Adrenal gland (tissue), 19 donors: ENCODE measurements at places on chromosomes 6 and 20.

GRCh38 chr6:151993364-151993763, 185.9 kb downstream of the ESR1 start:
- no peaks in the 10 kb centered on the region for H3K4me1 ChIP-seq
- H3K27me3 ChIP-seq, result no peaks in the 10 kb centered on the region
- DNase-seq, result no peak

GRCh38 chr6:20870493-20870892, 336.2 kb downstream of the CDKAL1 start:
- no peaks in the 10 kb centered on the region for H3K36me3 ChIP-seq
- no peak overlapping the region for H3K4me3 ChIP-seq
- DNase-seq, result no peak
- H3K27ac ChIP-seq, result no peak overlapping the region
- H3K4me1 ChIP-seq, result no peaks in the 10 kb centered on the region
- no peaks in the 10 kb centered on the region for H3K27me3 ChIP-seq

DNA sequence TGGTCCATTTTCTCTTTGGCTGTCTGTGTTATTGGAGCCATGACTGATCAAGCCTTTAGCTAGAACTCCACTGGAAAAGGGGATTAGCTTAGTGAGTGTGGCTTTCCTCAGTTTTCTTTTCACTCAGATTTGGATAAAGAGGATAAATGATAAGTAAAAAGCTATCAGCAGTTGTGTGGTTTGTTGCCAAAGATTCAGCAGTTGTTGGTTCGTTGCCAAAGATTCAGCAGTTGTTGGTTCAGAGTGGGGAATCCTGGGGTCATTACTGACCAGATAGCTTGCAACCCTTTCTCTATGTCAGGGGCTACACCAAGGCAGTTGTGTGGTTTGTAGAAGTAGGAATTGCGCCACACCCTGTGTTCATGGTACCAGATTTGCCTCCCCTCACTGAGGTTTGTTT, 107.7 kb upstream of the SCP2D1 start:
- peaks cover 6% of the 10 kb centered on the region for H3K4me1 ChIP-seq
- peak; percentile 18 for DNase-seq
- no peaks in the 10 kb centered on the region for H3K36me3 ChIP-seq

DNA sequence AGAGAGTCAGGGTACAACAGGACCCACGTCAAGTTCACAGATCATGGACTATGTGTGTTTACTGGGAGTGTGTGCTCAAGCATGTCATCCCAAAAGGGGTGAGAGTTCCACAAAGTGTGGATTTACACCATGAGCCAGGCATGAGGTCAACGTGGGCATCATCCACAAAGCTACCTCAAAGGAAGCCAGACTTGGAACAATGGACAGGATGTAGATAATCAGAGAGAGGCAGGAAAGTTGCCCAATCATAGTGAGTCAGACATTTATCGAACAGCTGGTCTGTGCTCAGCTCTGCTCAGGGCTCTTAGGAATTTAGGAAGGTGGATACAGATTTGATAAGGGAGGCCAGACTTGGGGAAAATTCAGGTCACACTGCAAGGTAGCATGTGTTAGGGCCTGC, 317.2 kb upstream of the CDYL start:
- no peak overlapping the region for H3K27ac ChIP-seq
- no peaks in the 10 kb centered on the region for H3K36me3 ChIP-seq
- H3K4me1 ChIP-seq, result peaks cover 11% of the 10 kb centered on the region
- no peaks in the 10 kb centered on the region for H3K27me3 ChIP-seq

- no peaks in the 10 kb centered on the region for H3K4me1 ChIP-seq
- no peak overlapping the region for H3K27ac ChIP-seq
- H3K4me3 ChIP-seq, result no peak overlapping the region
- H3K27me3 ChIP-seq, result no peaks in the 10 kb centered on the region
Measured at GRCh38 chr6:45677381-45678284, 299.9 kb upstream of the SUPT3H start.

GRCh38 chr6:9186148-9186547, 750.8 kb upstream of the SLC35B3 start:
- no peaks in the 10 kb centered on the region for H3K4me1 ChIP-seq
- no peak for DNase-seq
- H3K27ac ChIP-seq, result no peak overlapping the region
- H3K4me3 ChIP-seq, result no peak overlapping the region
- no peaks in the 10 kb centered on the region for H3K36me3 ChIP-seq
- H3K27me3 ChIP-seq, result no peaks in the 10 kb centered on the region

DNA sequence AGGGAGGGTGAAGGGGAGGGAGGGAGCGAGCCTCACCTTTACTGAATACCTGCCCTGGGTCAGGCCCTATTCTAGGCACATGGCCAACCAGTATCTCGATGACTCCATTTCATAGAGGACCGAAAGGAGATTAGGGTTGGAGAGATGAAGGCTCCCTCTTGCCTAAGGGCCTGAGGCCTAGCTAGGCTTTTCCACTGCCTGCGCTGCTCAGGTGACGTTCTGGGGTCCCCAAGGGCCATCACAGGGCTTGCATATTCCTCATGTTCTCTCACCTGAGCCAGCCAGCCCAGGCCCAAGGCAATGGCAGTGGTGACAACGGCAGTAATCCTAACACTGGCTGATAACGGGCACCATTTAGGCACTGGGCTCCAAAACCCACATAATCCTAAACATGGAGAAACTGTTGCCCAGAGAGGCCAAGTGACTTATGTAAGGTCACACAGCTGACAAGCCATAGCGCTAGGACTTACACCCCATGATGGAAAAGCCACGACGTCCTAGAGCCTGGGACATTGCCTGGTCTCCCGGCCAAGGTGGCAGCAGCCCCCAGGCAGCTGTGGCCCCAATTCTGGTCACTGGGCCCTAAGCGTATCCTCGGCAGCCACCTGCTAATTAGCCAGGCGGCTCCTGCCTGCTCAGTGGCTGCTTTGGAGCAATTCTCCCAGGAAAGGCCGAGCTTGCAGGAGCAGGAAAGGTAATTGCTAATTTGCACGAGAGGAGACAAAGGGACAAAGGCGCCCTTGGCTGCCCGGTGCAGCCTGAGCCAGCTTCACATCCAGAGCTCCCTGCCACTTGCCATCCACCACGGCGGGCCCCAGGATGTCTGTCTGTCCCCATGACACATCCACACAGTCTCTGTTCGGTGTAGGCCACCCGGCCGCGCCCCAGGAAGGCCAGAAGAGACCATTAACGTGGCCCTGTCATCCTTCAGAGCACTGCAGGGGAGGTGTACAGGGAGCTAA, 21.5 kb downstream of the NOL4L start:
- H3K4me1 ChIP-seq, result peaks cover 23% of the 10 kb centered on the region
- no peaks in the 10 kb centered on the region for H3K36me3 ChIP-seq
- H3K4me3 ChIP-seq, result no peak overlapping the region
- H3K27ac ChIP-seq, result no peak overlapping the region
- no peaks in the 10 kb centered on the region for H3K27me3 ChIP-seq
- DNase-seq, result no peak

DNA sequence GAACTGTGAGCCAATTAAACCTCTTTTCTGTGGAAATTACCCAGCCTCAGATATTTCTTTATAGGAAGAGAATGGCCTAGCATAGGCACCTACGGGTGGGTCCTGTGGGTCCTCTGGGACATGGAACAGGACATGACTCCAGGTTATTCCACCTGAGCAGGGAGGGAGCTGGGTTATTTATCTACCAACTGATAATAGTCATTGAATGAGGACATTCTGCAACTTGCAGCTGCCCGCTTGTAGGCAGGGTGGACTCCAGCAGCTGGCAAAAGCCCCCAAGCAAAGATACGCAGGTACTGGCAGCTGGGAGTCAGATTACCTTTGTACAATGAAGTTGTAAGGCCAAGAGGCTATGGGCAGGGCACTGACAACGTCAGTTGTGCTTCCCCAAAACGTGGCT, 1.4 kb upstream of the BANF2 start:
- DNase-seq, result no peak
- H3K4me3 ChIP-seq, result no peak overlapping the region
- no peaks in the 10 kb centered on the region for H3K4me1 ChIP-seq
- H3K27ac ChIP-seq, result no peak overlapping the region
- H3K27me3 ChIP-seq, result no peaks in the 10 kb centered on the region

GRCh38 chr6:133973109-133973971, 20.3 kb downstream of the TBPL1 start:
- no peak for DNase-seq
- H3K27ac ChIP-seq, result peak overlapping the region; percentile 33
- no peaks in the 10 kb centered on the region for H3K27me3 ChIP-seq
- peaks cover 17% of the 10 kb centered on the region for H3K4me1 ChIP-seq

DNA sequence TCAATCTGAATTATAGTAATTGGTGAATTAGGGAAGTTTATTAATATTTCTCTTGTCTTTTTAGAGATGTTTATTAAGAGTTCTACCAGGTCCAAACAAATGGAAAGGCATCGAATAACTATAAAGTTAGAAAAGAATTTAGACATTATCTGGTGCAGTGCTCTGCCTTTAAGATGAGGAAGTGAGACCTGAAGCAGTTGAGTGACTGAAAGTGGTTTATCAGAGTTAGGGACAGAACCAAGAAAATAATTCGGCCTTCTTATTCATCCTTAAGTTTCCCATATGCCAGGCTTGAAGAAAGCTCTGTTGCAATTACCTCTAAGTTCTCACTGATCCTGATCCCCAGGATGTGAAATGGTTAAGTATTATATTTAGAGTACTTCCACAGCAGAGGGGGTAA, 94.2 kb upstream of the FLRT3 start:
- no peaks in the 10 kb centered on the region for H3K27me3 ChIP-seq
- no peak for DNase-seq
- no peaks in the 10 kb centered on the region for H3K4me1 ChIP-seq
- H3K36me3 ChIP-seq, result no peaks in the 10 kb centered on the region

DNA sequence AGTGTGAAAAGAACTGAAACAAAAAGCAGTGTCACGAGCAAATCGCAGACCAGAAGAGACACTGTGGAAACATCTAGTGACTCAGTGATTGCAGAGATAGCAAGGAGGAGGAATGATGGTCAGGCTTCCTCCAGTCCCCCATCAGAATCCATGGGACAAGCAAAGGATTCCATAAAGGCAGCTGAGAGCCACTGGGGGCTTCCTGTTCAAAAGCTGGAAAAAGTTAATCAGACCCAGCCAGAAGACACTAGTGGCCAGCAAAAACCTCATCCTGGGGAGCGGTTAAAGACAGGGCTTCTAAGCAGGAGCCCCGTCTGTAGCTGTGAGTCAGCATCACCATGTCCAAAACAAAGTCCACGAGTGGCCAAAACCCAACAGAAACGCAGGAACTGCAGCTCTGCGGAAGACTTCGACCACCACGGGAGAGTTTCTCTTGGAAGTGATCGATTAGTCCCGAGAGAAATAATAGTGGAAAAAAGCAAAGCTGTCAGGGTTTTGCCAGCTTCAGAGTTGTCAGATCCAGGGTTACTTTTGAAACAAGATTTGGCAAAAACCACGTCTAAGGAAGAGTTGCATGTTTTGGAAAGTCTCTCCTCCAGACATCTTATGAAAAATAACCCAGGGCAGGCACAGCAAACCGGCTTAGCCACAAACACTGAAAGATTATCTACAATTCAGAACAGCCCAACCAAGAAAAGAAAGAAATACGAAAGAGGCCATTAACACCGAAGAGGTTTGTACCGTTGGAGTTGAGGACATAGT, 51.0 kb downstream of the JAG1 start:
- no peaks in the 10 kb centered on the region for H3K27me3 ChIP-seq
- no peaks in the 10 kb centered on the region for H3K36me3 ChIP-seq
- H3K4me1 ChIP-seq, result no peaks in the 10 kb centered on the region
- peak overlapping the region; percentile 57 for H3K27ac ChIP-seq
- H3K4me3 ChIP-seq, result no peak overlapping the region
- no peak for DNase-seq

GRCh38 chr6:28485482-28485881, 30.1 kb downstream of the GPX6 start:
- peaks cover 11% of the 10 kb centered on the region for H3K27me3 ChIP-seq
- no peak overlapping the region for H3K27ac ChIP-seq
- no peak for DNase-seq

DNA sequence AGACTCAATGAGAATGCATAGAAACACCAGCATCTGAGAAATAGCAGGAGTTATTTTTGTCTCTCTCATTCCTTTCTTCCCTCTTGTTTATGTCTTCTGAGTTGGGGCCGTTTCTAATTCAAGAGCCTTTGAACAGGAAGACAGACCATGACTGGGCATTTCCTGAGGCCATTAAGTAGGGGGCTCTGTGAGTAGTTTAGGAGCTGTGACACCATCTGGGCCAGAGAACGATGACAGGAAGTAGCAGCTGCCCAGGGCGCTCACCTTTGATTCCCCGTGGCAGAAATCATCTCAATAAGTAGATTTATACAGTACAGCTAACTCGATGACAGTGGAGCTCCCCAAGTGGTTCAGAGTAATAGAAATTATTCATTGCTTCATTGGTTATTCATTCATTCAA, 298.4 kb upstream of the PLN start:
- H3K4me3 ChIP-seq, result no peak overlapping the region
- H3K4me1 ChIP-seq, result no peaks in the 10 kb centered on the region
- no peak overlapping the region for H3K27ac ChIP-seq
- DNase-seq, result no peak

DNA sequence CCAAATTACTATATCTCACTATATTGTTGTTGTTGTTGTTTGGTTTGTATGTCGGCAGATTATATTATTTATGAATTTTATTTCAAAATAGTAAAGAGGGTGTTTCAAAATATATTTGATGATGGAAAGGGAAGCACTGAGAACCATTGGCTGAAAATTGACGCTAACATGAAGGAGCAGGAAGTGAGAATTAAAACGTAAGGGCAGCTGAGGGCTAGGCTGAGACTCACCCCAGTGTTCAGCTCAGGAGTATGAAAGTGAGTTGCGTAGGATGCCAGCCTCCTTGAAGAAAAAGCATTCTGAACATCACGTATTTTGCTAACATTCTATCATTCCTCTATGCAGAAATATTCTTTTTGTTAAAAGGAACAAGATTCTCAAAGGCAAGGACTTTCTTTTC, 10.7 kb upstream of the IPCEF1 start:
- DNase-seq, result no peak
- H3K27ac ChIP-seq, result no peak overlapping the region
- H3K36me3 ChIP-seq, result no peaks in the 10 kb centered on the region
- H3K27me3 ChIP-seq, result no peaks in the 10 kb centered on the region
- peaks cover 9% of the 10 kb centered on the region for H3K4me1 ChIP-seq

DNA sequence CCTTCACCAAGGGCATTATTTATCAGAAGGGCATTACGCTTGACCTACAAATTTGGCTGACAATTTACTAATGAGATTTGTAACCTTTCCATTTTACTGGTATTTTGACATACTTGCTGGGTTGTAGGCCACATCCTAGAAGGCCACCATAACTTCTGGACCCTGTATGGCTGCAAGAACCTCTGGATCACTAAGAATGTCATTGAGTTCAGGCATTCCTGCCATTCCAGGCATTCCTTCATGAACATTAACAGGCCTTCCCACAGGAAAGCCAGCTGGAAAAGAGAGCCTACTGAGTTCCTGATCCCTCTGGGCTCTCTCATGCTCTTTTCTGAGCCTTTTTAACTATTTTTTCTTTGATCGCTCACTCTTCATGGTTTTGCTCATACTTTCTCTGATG, 28.4 kb upstream of the SLC35A1 start:
- no peaks in the 10 kb centered on the region for H3K4me1 ChIP-seq
- H3K27me3 ChIP-seq, result no peaks in the 10 kb centered on the region
- no peak for DNase-seq
- H3K27ac ChIP-seq, result no peak overlapping the region
